ENCODE measurements at places on chromosomes 3 and 15. TPM values are rescaled to one million over a fixed set of nuclear protein-coding genes. Genes with fewer than 3 reads are reported as not detected.

Gene PP2D1
- total RNA-seq: 0.85 TPM

GRCh38 chr3:144112437-144112836, 140.8 kb downstream of the DIPK2A start:
- ATAC-seq: no peak

GRCh38 chr3:150738688-150739087, 24.3 kb downstream of the SIAH2 start:
- ATAC-seq: no peak

GRCh38 chr3:73536952-73537351, 87.8 kb downstream of the PDZRN3 start:
- no peak for ATAC-seq

Measured in motor neuron (in vitro differentiated cells).